ENCODE measurements at places on chromosomes 16 and 17.

GRCh38 chr16:48432136-48432535 lies 46.9 kb upstream of the SIAH1 start:
- DNase-seq = no peak

DNA sequence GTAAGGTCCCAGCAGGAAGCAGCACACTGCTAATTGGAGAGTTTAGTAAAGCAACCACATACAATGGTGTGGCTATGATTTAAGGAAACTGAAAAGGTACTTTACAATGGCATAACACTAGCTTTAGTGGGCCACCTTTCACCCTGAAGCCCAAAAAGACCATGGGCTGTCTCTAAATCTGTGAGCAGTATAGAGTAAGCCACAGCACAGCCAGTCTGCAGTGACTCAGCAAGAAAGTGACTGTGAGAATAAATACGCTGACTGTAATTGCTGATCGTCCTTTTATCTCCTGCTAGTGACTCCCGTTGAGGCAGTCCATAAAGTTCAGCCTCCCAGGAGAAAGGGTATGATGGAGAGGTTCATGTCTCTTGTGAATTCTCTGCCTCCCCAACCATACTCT lies 679.8 kb upstream of the KIF2B start:
- DNase-seq = no peak

- DNase-seq = no peak
These were observed 41.3 kb downstream of the ERCC4 start for GRCh38 chr16:13961099-13961811.

DNA sequence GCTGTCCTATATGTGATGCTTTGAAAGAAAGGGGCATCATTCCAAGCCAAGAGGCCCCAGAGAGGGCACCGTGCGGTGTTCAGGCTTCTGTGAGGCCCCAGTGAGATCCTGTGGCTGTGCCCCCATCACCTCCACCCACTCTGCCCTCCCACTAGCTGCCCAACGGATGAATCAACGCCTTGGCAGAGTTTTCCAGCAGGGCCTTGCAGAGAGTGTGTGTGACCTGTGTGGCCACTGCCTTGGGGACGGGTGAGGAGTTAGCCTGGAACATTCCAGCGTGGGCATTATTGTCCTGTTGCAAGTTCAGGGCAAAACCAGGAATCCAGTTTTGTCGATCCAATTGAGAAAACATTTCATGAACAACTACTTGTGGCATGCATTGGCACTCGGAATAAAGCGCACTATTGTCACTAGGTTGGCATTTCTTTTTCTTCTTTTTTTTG lies 53.7 kb downstream of the SF3B3 start:
- DNase-seq = no peak

- peak; percentile 63 for DNase-seq
These were observed 219.3 kb upstream of the GSE1 start for GRCh38 chr16:85393674-85394451.

- no peak for DNase-seq
These were observed 2.0 kb upstream of the TMEM238L start for GRCh38 chr17:10805911-10806310.

DNA sequence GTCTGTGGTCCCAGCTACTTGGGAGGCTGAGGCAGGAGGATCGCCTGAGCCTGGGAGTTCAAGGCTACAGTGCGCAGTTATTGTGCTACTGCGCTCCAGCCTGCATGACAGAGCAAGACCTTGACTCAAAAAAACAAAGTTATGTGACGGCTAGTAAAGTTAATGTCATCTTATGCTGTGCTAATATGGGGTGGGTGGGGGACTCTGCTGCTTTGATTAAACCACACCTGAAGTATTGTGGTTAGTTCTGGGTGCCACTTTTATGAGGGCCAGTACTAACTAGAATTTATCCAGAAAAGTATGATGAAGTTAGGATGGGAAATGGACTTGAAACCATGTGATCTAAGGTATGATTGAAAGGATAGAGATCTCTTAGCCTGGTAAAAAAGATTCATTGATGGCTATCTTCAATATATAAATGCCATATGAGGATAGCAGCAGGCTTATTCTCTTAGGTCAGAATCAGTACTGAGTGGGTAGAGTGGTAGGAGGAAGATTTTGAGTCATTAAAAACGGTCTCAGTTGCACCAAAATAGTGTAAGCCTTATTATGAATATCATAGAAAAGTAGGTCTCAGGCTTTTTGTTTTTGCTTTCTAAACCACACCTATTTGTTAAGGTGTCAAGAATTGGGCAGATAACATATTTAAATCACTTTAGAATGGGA lies 5.6 kb downstream of the WSB1 start:
- DNase-seq = no peak

DNA sequence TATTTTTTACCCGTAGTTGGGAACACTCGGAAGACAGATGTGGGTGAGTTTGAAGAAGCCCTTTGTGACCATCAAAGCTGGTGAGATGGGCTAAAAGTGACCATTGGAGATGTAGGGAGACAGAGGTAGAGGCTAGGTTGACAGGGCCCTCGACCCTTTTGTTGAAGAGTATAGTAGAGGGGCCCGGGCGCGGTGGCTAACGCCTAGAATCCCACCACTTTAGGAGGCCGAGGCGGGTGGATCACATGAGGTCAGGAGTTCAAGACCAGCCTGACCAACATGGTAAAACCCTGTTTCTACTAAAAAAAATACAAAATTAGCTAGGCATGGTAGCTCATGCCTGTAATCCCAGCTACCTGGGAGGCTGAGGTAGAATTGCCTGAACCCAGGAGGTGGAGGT lies 16.2 kb upstream of the NFATC3 start:
- no peak for DNase-seq

- no peak for DNase-seq
These were observed 48.7 kb downstream of the CCDC42 start for GRCh38 chr17:8695916-8696415.

All from stimulated activated CD8-positive, alpha-beta memory T cell treated with anti-CD3 and anti-CD28 coated beads, Interleukin-4, amount 100 ng/mL, for 24 hours (primary cell).